ENCODE measurements at places on chromosomes 5 and 9. TPM values are rescaled to one million over a fixed set of nuclear protein-coding genes. Genes with fewer than 3 reads are reported as not detected.

NUTM2G gene
- not detected for polyA plus RNA-seq

RANBP17 gene
- polyA plus RNA-seq = 2.4 TPM

STC2 gene
- polyA plus RNA-seq = 8.9 TPM

TEX10 gene
- polyA plus RNA-seq = 9.8 TPM

LIX1 gene
- 0.10 TPM for polyA plus RNA-seq

EIF4E1B gene
- not detected for polyA plus RNA-seq

SPINK4 gene
- polyA plus RNA-seq = 2.6 TPM

GLRA1 gene
- not detected for polyA plus RNA-seq

INSL4 gene
- polyA plus RNA-seq = not detected

UQCRQ gene
- polyA plus RNA-seq = 257 TPM

LECT2 gene
- polyA plus RNA-seq = not detected

N4BP3 gene
- 2.4 TPM for polyA plus RNA-seq

TERT gene
- polyA plus RNA-seq = not detected

CCIN gene
- polyA plus RNA-seq = 0.38 TPM

TTC23L gene
- 0.37 TPM for polyA plus RNA-seq

KIF12 gene
- 0.11 TPM for polyA plus RNA-seq

ANKRD31 gene
- polyA plus RNA-seq = 0.05 TPM

ESM1 gene
- 0.19 TPM for polyA plus RNA-seq

FOXD4L3 gene
- not detected for polyA plus RNA-seq

TNFSF8 gene
- 1.4 TPM for polyA plus RNA-seq

HTR4 gene
- polyA plus RNA-seq = 0.06 TPM

ARHGAP26 gene
- polyA plus RNA-seq = 5.7 TPM

SPATA31D1 gene
- 0.04 TPM for polyA plus RNA-seq

SV2C gene
- polyA plus RNA-seq = 0.56 TPM

P4HA2 gene
- polyA plus RNA-seq = 44.2 TPM

RNF224 gene
- polyA plus RNA-seq = 0.09 TPM

TEX53 gene
- polyA plus RNA-seq = not detected

CDO1 gene
- 18.2 TPM for polyA plus RNA-seq

RNF38 gene
- 32.3 TPM for polyA plus RNA-seq

SLC6A19 gene
- not detected for polyA plus RNA-seq

JAK2 gene
- polyA plus RNA-seq = 13.7 TPM

LCN6 gene
- polyA plus RNA-seq = 26.6 TPM

MARCOL gene
- not detected for polyA plus RNA-seq

PDCD1LG2 gene
- 0.81 TPM for polyA plus RNA-seq

PCSK5 gene
- polyA plus RNA-seq = 6.1 TPM

TMEM171 gene
- 0.23 TPM for polyA plus RNA-seq

PNPLA7 gene
- polyA plus RNA-seq = 6.4 TPM

LHX3 gene
- polyA plus RNA-seq = not detected

AGXT2 gene
- 0.05 TPM for polyA plus RNA-seq

GRXCR2 gene
- not detected for polyA plus RNA-seq

TRAF1 gene
- 5.3 TPM for polyA plus RNA-seq

PPP2R2B gene
- 9.8 TPM for polyA plus RNA-seq

C5orf63 gene
- 1.2 TPM for polyA plus RNA-seq

RGS7BP gene
- 2.3 TPM for polyA plus RNA-seq

ANKRD18A gene
- polyA plus RNA-seq = 0.91 TPM

PDLIM4 gene
- polyA plus RNA-seq = 114 TPM

SURF2 gene
- polyA plus RNA-seq = 30.3 TPM

ZNF483 gene
- polyA plus RNA-seq = 0.94 TPM

CHSY3 gene
- polyA plus RNA-seq = 3.2 TPM

PCDHB4 gene
- polyA plus RNA-seq = 6.2 TPM

CDKN2B gene
- polyA plus RNA-seq = 4.2 TPM

TXNDC15 gene
- polyA plus RNA-seq = 94.2 TPM

EFCAB9 gene
- polyA plus RNA-seq = not detected

FSTL4 gene
- 4.0 TPM for polyA plus RNA-seq

MLLT3 gene
- polyA plus RNA-seq = 14.5 TPM

PCDHA3 gene
- polyA plus RNA-seq = 0.41 TPM

KCNMB1 gene
- polyA plus RNA-seq = 82.8 TPM

NSA2 gene
- polyA plus RNA-seq = 135 TPM

PLAC8L1 gene
- polyA plus RNA-seq = 0.27 TPM

All from urinary bladder (tissue), 4 donors.